ENCODE measurements at places on chromosomes 7 and 10.

- DNase-seq: no peak
Observed at GRCh38 chr7:22287412-22287811, 69.5 kb downstream of the RAPGEF5 start.

DNA sequence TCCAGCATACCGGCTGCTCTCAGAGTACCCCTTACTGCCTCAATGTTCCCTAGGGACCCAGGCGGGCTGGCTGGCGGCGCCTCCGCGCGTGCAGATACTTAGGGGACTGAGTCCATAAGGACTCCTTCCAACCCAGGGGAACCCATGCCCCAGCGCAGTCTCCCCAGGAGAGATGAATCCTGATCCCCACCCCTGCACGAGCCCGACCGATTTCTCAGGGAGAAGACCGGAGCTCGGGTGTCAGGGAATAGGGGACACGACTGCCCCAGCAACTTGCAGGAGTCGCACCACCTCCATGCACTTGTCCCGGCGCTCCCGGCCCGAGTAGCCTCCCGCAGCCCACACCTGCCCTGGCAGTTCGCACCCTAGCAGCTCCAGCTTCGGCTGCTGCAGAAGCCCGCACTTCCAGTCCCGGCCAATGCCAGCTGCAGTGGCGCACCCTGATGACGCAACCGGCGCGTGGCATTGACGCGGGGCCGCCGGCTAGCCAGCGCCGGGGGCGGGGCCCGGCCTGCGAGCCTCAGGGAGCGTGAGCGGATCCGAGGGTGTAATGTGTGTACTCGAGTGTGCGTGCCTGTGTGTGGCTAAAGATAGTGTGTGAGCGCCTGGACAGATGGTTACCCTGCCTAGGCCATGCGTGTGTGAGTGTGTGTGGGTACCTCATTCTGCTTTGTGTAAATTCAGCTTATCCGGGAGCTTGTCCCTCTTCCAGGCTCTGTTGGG is at the start of gene GPAM:
GPAM (minus strand) TSS at position 437 of the 723 bp plus-strand sequence. CDS start 1,981 bp downstream, outside the sequence.
- DNase-seq: peak; percentile 77

DNA sequence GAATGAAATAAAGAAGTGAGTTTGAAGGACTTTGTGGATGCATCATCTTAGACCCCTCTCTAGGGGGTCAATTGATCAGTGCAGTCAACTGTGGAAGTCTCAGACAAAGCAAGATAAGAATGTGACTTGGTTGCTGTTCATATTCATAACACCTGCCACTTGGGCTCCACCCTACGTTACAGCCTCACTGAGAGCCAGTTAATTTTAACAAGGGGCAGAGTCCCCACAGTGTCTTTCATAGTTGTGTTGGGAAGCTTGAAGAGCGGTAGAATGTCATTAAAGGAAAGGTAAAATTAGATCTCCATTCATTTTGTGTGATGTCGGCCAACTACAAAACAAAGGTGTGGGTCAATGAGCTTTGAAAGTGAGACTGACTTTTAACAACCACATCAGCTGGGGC is 442.1 kb upstream of the C7orf33 start:
- no peak for DNase-seq

DNA sequence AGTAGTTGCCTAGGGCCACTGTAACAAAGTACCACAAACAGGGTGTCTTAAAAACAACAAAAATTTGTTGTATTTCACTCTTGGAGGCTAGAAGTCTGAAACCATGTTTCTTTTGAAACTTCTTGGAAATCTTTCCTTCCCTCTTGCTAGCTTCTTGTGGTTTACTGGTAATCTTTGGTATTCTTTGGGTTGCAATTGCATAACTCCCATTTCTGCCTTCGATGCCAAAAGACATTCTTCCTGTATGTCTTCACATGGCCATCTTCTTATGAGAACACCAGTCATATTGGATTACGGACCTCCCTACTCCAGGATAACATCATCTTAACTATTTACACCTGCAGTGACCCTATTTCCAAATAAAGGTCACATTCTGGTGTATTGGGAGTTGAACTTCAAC is 357.4 kb downstream of the PPP1R3A start:
- no peak for DNase-seq

- no peak for DNase-seq
Observed at GRCh38 chr7:12889391-12889790, 202.0 kb downstream of the ARL4A start.

DNA sequence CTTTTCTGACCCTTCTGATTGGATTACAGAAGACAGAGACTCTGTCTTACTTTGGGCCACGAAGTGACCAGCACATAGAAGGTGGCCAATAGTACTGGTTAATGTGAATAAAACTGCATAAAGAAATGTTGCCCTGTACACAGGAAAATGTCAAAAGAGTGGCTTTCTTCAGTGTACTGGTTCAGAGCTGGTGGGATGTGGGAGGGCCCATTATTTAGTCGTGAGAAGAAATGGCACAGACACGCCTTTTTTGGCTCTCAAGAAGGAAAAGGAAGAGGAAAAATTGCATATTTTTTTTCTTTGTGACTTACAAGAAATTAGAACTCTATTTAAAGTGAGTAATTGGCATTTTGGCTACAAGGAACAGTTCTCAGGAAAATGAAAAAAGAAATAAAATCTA is 129.7 kb downstream of the DGKI start:
- DNase-seq: no peak

GRCh38 chr7:36748017-36748487 is 23.8 kb upstream of the AOAH start:
- DNase-seq: no peak

- DNase-seq: no peak
Observed at GRCh38 chr10:117134056-117134305, 4.1 kb downstream of the VAX1 start.

DNA sequence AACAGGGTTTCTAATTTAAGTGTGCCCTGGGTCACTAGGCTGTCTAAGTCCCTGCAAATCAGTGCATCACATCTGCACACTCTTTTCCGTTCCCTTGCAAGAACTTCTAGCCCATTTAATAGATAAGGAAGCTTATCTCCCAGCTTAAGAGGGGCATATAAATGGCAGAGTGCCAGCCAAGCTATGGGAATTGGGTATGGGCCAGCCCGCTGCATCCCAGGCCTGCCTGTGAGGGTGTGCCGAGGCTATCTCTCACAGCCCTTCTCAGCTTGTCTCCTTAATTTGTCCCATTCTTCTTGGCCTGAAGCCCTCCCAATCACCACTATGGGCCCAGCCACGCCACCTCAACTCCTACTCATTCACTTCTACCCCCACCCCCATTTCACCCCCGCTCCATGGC is 14.7 kb downstream of the AQP1 start:
- DNase-seq: no peak

GRCh38 chr10:16117305-16117695 is 257.0 kb upstream of the MINDY3 start:
- DNase-seq: no peak

DNA sequence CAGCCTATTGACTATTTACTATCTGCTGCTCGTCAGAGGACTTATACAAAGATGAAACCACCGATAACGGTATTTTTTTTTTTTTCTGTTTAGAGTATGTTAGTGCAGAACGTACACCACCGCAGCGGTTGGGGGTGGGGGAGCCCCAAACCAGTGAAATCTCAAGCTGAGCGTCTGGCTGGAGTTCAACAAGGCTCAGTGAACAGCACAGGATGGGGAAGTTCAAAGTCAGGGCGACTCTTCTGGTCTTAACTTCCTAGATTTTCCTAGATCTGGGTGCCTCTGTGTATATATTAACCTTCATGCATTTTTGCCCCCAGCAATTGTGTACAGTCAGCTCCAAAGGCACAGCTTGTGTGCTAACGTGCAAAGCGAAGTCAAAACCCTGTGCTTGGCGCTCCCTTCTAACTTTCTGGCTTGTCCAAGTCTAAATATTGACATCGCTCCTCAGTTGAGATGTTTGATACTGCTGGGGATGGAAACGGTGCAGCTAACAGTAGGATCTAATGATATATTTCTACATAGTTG is 1.1 kb downstream of the RHOBTB1 start:
- peak; percentile 52 for DNase-seq

DNA sequence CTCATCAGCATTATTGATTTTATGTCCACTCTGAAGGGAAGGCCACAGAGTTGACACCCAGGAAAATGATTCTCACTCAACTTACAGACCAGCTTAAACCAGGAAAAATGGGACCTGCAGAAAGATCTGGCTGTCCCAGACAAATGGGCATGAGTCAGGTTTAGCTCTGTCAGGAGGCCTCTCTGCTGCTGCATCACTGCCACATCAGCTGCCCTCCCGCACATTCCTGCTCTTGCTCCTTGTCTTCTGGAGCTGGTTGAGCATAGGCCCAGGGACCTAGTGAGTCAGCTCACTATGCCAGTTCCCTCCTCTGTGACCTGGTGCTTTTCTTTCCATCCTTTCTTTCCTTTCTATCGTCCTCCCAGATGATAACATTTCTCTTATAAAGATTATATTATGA is 18.8 kb upstream of the SMNDC1 start:
- DNase-seq: no peak

- no peak for DNase-seq
Observed at GRCh38 chr10:127813290-127813689, 76.3 kb downstream of the FOXI2 start.

GRCh38 chr7:115635876-115636275 is 394.7 kb downstream of the TFEC start:
- no peak for DNase-seq

DNA sequence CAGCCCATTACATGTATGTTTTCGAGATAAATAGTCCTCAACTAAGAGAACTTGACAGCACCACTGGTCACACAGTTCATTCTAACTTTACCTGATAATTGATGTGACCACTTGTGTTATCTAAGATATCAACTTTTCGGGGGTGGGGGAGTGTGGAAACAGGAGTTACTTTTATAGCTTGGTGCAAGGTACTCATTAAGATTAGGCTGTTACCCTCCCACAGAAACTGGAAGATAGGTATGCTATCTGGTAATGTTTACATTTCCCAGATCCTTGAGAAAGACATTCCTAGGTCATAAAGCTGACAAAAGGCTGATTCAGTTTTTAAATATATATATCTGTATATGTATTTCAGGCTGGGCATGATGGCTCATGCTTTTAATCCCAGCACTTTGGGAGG is 11.1 kb downstream of the ERVW-1 start:
- no peak for DNase-seq

DNA sequence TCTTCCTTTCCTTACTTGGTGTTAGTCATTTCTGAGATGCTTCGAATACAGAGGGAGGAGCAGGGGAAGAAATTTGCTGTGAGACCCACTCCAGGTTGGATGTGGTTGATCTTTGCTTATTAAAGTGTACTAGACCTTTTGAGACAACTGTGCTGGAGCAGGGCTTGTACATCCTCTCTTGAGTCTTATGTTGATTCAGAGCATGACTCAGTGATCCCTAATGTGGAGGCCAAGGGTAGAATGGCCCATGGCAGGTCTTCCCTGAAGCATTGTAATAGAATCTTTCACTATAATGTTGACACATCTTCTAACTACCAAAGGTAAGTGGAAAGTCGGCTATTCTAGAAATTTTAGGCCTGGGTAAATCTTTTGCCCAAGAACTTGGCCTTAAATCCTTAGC is 17.0 kb upstream of the SFR1 start:
- DNase-seq: no peak

GRCh38 chr10:120386896-120387295 is 70.1 kb upstream of the PLPP4 start:
- DNase-seq: no peak

- DNase-seq: no peak
Observed at GRCh38 chr7:44447874-44448425, 42.5 kb downstream of the NUDCD3 start.

GRCh38 chr7:109044691-109045090 is 475.0 kb downstream of the DNAJB9 start:
- no peak for DNase-seq

DNA sequence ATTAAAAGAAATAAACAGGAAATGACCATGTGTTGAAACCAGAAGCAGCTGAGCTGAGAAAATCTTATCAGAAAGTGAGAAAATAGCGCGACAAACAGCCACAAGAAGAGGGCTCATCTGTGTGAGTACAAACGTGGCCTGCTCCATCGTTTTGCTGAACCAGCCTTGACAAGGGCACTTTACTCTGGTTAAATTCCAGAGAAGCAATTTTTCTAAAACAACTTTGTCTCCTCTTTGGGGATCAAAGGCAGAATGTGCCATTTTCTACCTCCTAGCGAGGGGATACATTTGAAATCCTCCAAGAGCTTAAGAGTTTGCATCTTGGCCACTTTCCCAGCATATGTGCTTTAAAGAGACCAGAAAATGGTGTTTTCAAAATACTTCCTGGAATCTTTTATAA is 51.3 kb upstream of the VIPR2 start:
- DNase-seq: no peak

DNA sequence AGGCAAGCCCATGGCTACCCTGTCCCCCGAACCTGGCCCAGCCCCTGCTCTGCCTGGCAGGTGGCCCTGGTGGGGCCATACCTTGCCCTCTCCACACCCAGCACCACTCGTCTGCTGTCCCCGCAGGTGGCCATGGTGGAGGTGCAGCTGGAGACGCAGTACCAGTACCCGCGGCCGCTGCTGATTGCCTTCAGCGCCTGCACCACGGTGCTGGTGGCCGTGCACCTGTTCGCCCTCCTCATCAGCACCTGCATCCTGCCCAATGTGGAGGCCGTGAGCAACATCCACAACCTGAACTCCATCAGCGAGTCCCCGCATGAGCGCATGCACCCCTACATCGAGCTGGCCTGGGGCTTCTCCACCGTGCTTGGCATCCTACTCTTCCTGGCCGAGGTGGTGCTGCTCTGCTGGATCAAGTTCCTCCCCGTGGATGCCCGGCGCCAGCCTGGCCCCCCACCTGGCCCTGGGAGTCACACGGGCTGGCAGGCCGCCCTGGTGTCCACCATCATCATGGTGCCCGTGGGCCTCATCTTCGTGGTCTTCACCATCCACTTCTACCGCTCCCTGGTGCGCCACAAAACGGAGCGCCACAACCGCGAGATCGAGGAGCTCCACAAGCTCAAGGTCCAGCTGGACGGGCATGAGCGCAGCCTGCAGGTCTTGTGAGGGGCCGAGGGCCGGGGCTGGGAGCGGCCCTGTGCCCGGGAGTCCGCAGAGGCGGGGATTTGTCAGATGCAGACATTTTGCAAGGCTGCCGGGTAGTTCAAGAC is 13.2 kb downstream of the ORAI2 start:
- DNase-seq: no peak

- DNase-seq: no peak
Observed at GRCh38 chr10:56586461-56586891, 225.4 kb upstream of the ZWINT start.

Data from bone marrow (tissue), 2 donors.